ENCODE measurements at places on chromosomes 3 and 15.

GRCh38 chr3:12590096-12590495 lies 33.2 kb downstream of the MKRN2 start:
- DNase-seq: no peak

DNA sequence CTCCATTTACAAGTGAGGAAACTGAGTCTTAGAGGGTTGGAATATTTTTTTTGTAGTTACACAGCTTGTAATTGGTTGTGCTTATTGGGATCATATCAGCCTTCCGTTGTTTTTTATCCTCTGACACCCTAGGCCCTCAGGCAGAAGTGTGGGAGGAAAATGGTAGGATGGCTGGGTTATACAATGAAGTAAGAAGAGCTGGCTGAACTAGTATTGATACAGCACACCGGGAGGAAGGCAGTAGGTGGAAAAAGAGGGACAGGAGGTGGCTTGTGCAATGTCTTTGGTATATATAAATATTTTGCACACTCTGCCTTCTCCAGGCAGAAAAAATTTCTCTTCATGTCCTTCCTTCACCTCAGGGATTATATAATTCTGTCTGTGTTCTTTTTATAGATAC lies 214.3 kb upstream of the SGO1 start:
- DNase-seq: no peak

GRCh38 chr15:49888734-49889133 lies 230.3 kb downstream of the ATP8B4 start:
- DNase-seq: no peak

DNA sequence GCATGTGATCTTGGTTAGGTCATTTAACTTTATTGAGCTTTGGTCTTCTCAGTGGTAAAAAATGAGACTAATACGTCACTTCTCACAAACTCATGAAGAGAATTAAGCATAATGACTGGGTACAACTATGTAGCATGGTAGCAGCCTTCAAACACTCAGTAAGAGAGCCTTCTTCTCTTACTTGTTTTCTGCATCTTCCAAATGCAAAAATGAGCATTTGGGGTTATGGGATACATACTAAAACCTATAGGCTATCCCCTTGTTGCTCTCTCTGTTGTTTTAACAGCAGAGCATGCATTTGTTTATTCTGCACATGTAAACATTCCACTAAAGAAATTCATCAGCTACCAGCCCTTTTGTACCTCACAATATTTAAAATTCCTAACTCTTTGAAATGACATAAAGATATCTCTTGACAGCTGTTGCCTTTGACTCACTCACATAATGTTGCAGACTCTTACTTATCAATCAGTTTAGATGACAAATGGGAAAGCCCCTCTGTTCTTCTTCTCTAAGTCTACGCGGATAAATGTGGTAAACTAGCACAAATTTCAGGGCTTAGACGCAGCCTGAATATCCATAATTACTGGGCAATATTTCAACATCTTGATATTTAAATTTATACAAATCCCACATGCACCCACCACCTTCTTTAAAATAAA lies 327.3 kb upstream of the SATB1 start:
- DNase-seq: no peak

GRCh38 chr15:89877083-89877425 lies 16.7 kb downstream of the AP3S2 start:
- no peak for DNase-seq

- DNase-seq: no peak
Measured at GRCh38 chr3:49841806-49842205, 14.6 kb downstream of the TRAIP start.

DNA sequence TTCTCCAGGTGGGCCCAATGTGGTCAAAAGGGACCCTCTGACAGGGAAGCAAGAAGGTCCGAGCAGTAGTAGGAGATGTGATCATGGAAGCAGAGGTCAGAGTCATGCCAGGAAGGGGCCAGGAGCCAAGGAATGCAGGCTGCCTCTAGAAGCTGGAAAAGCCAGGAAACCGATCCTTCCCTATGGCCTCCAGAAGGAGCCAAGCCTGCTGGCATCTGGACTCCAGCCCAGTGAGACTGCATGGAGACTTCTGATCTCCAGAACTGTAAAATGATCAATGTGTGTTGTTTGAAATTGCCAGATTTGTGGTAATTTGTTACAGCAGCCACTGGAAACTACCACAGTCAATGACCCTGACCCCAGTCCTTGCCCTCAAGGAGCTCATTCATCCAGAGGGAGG lies 56.8 kb upstream of the SPATA12 start:
- no peak for DNase-seq

DNA sequence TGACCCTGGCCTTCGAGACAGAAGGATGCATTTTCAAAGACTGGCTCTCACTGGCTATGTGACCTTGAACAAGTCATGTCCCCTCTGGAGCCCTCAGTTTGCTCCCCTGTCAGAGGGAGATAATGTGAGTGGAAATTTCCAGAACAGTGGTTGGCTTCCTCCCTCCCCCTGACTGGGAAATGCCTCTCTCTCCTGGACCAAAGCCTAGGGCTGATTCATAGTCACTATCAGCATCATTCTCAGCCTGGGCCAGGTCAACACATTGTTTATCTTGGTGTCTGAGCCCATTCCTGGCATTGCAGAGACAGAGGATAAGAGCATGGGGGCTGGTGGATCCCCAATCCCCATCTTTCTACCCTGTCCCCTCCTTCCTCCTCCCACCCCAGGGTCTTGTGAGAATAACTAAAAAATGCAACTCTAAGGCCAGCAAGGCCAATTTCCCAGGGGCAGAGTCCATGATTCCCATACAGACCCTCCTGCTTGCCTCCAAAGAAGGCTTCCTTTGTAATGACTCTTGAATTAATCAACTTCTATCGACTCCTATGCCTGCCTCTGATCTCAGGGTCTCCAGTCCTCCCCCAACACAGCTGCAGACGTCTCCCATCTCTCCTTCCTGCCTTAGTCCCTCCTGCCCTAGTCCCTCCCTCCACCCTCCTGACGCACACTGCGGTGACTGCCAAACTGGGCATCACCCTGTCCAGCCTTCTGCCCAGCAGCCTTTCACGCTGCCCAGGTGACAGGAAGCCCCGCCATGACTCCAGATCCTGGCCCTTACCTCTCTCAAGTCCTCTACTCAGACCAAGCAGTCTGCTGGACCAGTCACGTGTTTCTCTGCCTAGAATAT lies 35.4 kb upstream of the CORO2B start:
- no peak for DNase-seq

DNA sequence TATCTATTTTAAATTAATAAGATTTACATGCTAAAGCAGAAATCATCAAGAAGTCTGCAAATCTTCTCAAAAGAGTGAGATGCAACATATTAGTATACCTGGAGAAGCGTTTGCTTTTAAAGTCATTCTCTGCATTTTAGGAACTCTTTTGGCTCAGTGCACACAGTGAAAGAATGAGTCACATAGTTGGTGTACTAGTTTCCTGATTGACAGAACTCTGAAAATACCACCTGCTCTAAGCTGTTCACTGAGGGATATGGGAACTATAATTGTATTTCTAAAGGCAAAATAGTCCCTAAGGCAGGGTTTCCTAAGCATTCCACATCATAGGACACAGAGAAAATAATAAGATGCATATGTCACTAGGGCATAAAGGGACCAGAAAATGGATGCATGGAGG lies 838.5 kb downstream of the DIPK2A start:
- no peak for DNase-seq

GRCh38 chr3:129503471-129504291 lies 24.8 kb upstream of the RHO start:
- DNase-seq: no peak

All from stimulated activated CD8-positive, alpha-beta memory T cell treated with anti-CD3 and anti-CD28 coated beads, Interleukin-4, amount 100 ng/mL, for 1 hour (primary cell).